ENCODE measurements at places on chromosomes 5 and 9. TPM values are rescaled to one million over a fixed set of nuclear protein-coding genes. Genes with fewer than 3 reads are reported as not detected.

DNA sequence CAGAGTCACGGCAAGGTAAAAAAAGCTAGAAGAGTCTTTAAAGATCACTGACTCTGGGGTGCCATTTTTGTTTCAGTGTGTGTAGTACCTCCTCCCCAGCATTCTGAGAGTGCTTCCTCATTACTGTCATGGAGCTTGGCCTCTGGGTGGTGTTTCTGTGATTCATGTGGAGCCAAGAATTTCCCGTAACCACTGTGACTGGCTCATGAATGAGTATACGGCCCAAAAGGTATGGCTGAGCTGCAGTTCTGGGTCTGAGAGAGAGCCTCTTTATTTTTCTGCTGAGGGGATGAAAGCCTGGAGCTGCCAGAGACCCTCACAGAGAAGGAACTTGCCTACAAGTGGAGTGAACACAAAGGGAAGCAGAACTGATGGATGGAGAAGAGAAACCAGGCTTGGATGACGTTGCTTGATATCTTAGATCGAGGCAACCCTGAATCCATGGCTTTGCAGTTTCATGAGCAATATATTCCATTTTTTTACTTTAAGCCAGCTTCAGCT, 85.6 kb downstream of the PTTG1 start:
- DNase-seq: no peak
- H3K4me3 ChIP-seq: no peak overlapping the region
- H3K36me3 ChIP-seq: no peaks in the 10 kb centered on the region
- H3K27me3 ChIP-seq: no peaks in the 10 kb centered on the region
- no peak overlapping the region for H3K27ac ChIP-seq

DNA sequence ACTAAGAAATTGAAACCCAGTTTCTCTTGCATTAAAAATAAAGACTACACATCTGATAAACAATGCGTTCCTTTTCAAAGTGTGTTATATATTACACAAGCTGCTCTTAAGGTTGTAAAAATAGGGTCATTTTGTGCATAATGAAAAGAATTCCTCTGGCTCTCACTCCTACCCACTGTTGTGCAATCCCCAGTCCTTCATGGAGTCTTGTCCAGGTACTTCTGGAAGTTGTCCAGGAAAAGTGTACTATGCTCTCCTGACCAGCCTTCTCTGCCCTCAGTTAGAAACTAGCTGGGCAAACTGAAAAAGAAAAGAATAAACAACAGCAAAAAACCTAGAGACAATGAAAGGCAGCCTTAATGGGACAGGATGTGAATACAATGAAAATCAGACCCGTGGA, 345.5 kb upstream of the PAPPA start:
- H3K27ac ChIP-seq: no peak overlapping the region
- no peaks in the 10 kb centered on the region for H3K36me3 ChIP-seq

DNA sequence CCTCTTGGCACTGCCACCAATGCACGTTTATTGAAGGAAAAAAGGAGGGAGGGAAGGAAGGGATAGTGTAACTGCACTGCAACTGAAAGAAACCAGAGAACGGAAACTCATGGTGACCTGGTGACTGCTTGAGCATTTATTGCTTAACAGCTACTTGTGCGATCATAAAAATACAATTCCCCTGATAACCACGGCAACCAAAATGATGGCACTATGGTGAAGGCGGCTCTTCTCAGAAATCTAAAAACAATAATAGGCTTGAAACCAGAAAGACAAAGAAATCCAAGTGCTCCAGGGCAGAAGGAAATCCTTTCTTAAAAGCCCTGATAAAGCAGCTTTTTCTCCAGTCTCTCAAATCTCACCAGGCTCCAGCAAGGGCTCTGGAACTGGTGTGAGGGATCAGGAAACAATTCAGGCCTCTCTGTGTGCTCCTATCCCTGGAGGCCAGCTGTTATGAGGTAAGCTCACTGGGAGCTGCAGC, 1.9 kb downstream of the FBXO10 start:
- no peak for DNase-seq
- H3K4me1 ChIP-seq: peaks cover 6% of the 10 kb centered on the region
- H3K4me3 ChIP-seq: no peak overlapping the region
- no peaks in the 10 kb centered on the region for H3K27me3 ChIP-seq

GRCh38 chr5:125302577-125302976, 556.1 kb upstream of the ZNF608 start:
- no peak for DNase-seq
- H3K4me1 ChIP-seq: no peaks in the 10 kb centered on the region
- H3K27me3 ChIP-seq: no peaks in the 10 kb centered on the region
- no peaks in the 10 kb centered on the region for H3K36me3 ChIP-seq

DNA sequence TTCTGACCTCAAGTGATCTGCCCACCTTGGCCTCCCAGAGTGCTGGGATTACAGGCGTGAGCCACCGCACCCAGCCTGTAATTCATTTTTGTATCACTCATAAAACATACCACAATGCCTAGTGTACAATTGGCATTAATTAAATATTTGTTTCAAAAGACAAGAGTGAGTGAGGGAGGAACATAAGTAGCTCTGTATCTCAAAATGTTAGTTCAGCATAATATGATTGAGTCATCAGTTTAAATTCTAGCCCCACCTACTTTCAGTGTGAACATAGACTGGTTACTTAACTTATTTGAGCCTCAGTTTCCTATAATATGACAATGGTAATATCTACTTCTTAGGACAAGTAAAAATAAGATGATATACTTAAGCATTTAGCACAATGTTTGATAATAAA, 26.9 kb downstream of the INVS start:
- no peaks in the 10 kb centered on the region for H3K27me3 ChIP-seq
- peaks cover 3% of the 10 kb centered on the region for H3K36me3 ChIP-seq
- H3K27ac ChIP-seq: no peak overlapping the region
- no peak for DNase-seq
- H3K4me3 ChIP-seq: no peak overlapping the region

GRCh38 chr5:13629218-13629617, 315.3 kb downstream of the DNAH5 start:
- no peak overlapping the region for H3K4me3 ChIP-seq
- H3K36me3 ChIP-seq: no peaks in the 10 kb centered on the region
- no peak for DNase-seq
- H3K27me3 ChIP-seq: no peaks in the 10 kb centered on the region

DNA sequence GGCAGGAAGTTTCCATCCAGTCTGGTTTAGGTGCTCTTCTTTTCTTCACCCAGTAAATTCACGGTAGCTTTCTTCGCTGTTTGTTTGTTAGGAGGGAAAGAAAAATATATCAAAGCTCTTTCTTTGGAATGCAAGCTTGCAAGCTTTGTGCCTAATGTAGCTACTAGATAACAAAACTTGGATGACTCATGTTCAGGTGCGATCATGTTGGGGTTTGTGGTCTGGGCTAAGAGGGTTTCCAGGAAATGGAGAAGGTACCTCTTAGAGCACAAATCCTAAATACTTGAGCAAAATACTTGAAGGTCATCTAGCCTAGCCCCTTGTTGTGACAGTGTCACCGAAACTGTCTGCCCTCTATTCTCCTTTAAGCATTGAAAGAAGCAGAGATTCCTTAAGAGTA, 17.7 kb downstream of the SRP19 start:
- H3K36me3 ChIP-seq: peaks cover 30% of the 10 kb centered on the region
- no peak overlapping the region for H3K4me3 ChIP-seq
- H3K27me3 ChIP-seq: no peaks in the 10 kb centered on the region
- no peak overlapping the region for H3K27ac ChIP-seq
- no peak for DNase-seq

DNA sequence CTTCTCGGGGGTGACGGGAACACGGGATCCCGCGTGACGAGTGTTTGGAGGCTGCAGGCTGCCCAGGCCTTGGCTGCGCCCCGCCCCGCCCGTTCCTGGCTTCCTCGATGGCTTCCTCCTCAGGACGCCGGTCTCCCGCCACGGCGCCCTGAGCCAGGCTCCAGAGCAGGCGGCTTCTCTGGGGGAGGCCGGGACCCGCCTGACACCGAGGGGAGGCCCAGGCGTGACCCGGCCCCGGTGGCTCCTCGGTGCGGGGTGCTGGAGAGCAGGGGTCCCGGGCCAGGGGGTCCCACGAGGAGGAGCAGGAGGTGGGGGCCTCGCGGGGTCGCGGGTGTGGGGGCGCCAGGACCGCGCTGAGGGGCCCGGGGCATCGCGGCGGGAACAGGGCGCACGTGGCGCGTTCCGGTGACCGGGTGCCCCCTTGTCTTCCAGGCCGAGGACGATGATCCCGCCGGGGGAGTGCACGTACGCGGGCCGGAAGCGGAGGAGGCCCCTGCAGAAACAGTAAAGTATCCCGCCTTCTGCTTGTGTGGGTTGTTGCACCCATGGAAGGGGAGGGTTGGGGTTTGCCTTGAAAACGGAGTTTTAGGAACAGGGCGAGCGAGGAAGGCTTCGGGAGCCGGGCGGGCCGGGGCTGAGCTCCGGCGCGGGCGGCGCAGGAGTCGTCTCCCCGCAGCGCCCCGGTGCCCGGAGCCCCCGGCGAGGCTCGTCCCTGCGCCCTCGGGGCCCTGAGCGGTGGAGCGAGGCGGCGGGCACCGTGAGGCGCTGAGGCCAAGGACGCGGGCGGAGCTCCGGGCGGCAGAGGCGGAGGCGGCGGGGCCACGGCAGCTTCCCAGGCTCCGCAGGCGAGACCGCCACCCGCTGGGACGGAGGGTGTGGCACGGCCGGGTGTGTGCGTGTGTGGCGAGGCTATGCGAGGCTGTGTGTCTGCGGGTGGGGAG, 22.2 kb downstream of the AHRR start:
- H3K27me3 ChIP-seq: peaks cover 4% of the 10 kb centered on the region
- peak; percentile 74 for DNase-seq
- H3K36me3 ChIP-seq: no peaks in the 10 kb centered on the region
- H3K27ac ChIP-seq: no peak overlapping the region

- no peak overlapping the region for H3K27ac ChIP-seq
- no peak for DNase-seq
- H3K27me3 ChIP-seq: no peaks in the 10 kb centered on the region
Measured at GRCh38 chr9:112642126-112642525, 75.8 kb downstream of the INIP start.

DNA sequence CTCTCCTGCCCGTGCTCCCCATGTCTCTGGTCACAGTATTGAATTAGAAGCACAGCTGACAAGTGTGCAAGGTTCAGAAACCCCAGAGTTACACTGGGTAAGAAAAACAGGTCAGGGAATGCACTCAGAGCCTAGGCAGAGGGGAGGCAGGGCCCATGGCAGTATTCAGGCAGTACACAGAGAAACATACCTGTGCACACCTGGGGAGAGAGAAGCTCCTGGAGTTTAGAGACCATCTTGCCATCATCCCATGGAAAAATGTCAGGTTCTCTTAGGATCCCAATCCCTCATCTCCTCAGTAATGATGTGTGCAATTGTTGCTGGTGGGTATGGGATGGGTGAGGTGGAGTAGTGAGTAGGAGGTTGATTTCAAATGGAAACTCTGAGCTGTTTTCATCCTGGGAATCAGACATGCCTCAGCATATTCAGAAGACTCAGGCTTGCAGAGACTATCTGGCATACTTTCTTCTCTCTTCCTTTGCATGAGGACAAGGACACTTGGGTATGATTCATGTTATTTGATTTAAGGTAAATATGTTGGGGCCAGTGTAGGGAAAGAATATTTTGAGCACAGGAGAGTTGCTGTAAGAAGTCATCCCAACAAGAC, 228.5 kb downstream of the ESM1 start:
- H3K36me3 ChIP-seq: no peaks in the 10 kb centered on the region
- no peak overlapping the region for H3K4me3 ChIP-seq
- no peak for DNase-seq
- H3K27ac ChIP-seq: no peak overlapping the region
- no peaks in the 10 kb centered on the region for H3K27me3 ChIP-seq
- no peaks in the 10 kb centered on the region for H3K4me1 ChIP-seq

GRCh38 chr5:81021951-81022687, 62.0 kb downstream of the RASGRF2 start:
- H3K27me3 ChIP-seq: no peaks in the 10 kb centered on the region
- no peaks in the 10 kb centered on the region for H3K36me3 ChIP-seq
- no peak overlapping the region for H3K27ac ChIP-seq
- H3K4me1 ChIP-seq: no peaks in the 10 kb centered on the region
- H3K4me3 ChIP-seq: no peak overlapping the region

GRCh38 chr5:149133795-149134777, 7.2 kb upstream of the ABLIM3 start:
- no peaks in the 10 kb centered on the region for H3K27me3 ChIP-seq
- no peak overlapping the region for H3K27ac ChIP-seq
- no peaks in the 10 kb centered on the region for H3K4me1 ChIP-seq
- H3K4me3 ChIP-seq: no peak overlapping the region
- DNase-seq: no peak

DNA sequence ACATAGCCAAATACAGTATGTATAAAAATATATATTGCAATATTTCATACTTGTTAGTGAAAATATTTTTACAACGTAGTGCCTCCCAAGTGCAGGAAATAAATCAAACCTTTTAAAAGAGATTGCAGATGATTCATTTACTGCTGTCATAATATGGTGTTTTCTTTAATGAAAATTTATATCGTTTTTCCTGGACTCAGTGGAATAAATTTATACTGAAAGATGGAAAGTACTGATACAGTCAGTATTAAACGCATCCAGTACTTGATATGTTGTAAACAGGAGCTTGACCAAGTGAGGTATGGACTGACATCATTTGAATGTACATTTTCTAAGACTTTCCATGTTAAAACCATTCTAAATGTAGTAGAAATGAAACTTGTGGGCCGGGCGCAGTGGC, 143.4 kb upstream of the ZNF608 start:
- no peak overlapping the region for H3K27ac ChIP-seq
- H3K27me3 ChIP-seq: no peaks in the 10 kb centered on the region
- H3K4me1 ChIP-seq: peaks cover 3% of the 10 kb centered on the region
- H3K4me3 ChIP-seq: no peak overlapping the region
- no peak for DNase-seq
- H3K36me3 ChIP-seq: no peaks in the 10 kb centered on the region

The ZBTB5 gene
- 20.4 TPM for polyA plus RNA-seq

The BNIP1 gene
- 20.1 TPM for polyA plus RNA-seq

The SLC34A1 gene
- 0.68 TPM for polyA plus RNA-seq

The ZNF366 gene
- 3.2 TPM for polyA plus RNA-seq

The C7 gene
- 8.9 TPM for polyA plus RNA-seq

The NUTM2G gene
- polyA plus RNA-seq: 2.3 TPM

The PCDHB11 gene
- 3.9 TPM for polyA plus RNA-seq

The SPATA6L gene
- 3.2 TPM for polyA plus RNA-seq
